ENCODE measurements at places on chromosomes 2 and 18.

GRCh38 chr2:190500054-190500502, 34.4 kb downstream of the NEMP2 start:
- DNase-seq: no peak

DNA sequence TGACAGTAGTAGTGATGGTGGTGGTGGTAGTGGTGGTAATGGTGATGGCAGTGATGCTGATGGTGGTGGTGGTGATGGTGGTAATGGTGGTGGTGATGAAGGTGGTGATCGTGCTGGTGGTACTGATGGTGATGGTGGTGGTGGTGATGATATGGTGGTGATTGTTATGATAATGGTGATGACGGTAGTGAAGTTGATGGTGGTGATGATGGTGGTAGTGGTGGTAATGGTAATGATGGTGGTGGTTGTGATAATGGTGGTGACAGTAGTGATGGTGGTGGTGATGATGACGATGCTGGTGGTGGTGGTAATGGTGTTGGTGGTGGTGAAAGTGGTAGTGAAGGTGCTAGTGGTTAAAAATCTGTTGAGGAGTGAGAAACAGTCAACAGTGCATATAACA, 125.6 kb downstream of the AFF3 start:
- no peak for DNase-seq

GRCh38 chr2:51846796-51847195, 814.9 kb upstream of the NRXN1 start:
- no peak for DNase-seq

DNA sequence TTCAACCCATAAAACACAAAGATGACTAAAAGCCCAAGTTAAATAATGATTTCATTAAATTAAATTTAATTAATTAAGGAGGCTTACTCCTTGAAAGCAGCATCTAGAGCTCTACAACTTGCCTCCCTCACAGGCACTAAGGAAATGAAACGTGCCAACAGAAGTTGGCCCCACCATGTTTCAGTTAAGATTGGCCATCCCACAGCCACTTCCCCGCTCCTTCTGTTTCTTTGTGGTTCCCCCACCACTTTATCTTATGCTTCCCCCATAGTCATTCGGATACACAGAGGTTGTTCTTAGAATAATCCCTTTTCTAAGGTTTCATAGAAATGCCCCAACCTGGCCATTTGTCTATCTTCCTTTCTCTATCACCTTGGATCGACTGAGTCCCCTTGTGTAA, 101.6 kb upstream of the RIOK3 start:
- no peak for DNase-seq
